ENCODE measurements at places on chromosomes 3 and 15. TPM values are rescaled to one million over a fixed set of nuclear protein-coding genes. Genes with fewer than 3 reads are reported as not detected.

Gene CFAP20DC
- total RNA-seq, result 2.0 TPM

Gene GOLGA8G
- total RNA-seq, result not detected

Gene ATP8B4
- total RNA-seq, result 6.9 TPM

Gene TGM4
- total RNA-seq, result not detected

Gene VILL
- total RNA-seq, result 9.8 TPM

Gene EEF1AKMT4
- 0.82 TPM for total RNA-seq

Gene ITIH3
- not detected for total RNA-seq

Gene IMPG2
- total RNA-seq, result 3.3 TPM

Gene ITPKA
- total RNA-seq, result 1.6 TPM

Gene CERS3
- 0.41 TPM for total RNA-seq

Gene KIF15
- 6.9 TPM for total RNA-seq

Gene SIDT1
- 8.2 TPM for total RNA-seq

Gene SLC28A2
- total RNA-seq, result not detected

Gene SEMA7A
- total RNA-seq, result 21.6 TPM

Gene PRTG
- 2.4 TPM for total RNA-seq

Gene CCDC13
- total RNA-seq, result 2.4 TPM

Gene SPESP1
- total RNA-seq, result 4.5 TPM

Gene SEMA6D
- total RNA-seq, result 49.3 TPM

Gene PLXNB1
- 32.2 TPM for total RNA-seq

Gene FEZF2
- total RNA-seq, result 12.2 TPM

Gene CILP
- total RNA-seq, result 0.41 TPM

Gene KIF23
- 6.5 TPM for total RNA-seq

Gene LMAN1L
- not detected for total RNA-seq

Gene GHSR
- total RNA-seq, result 0.82 TPM

Gene SRP14
- 102 TPM for total RNA-seq

Gene PRICKLE2
- 84.0 TPM for total RNA-seq

Gene SGO1
- total RNA-seq, result 1.6 TPM

Gene ZKSCAN7
- 30.2 TPM for total RNA-seq

Gene CYP1A1
- 0.41 TPM for total RNA-seq

Gene ABTB1
- 6.5 TPM for total RNA-seq

Gene ASB14
- total RNA-seq, result under 0.01 TPM

Gene TWF2
- total RNA-seq, result 24.5 TPM

Gene NDN
- total RNA-seq, result 97.0 TPM

Gene EXD1
- 1.2 TPM for total RNA-seq
